Epithelial cell of proximal tubule (primary cell): ENCODE measurements at places on chromosomes 5 and 9. TPM values are rescaled to one million over a fixed set of nuclear protein-coding genes. Genes with fewer than 3 reads are reported as not detected.

DNA sequence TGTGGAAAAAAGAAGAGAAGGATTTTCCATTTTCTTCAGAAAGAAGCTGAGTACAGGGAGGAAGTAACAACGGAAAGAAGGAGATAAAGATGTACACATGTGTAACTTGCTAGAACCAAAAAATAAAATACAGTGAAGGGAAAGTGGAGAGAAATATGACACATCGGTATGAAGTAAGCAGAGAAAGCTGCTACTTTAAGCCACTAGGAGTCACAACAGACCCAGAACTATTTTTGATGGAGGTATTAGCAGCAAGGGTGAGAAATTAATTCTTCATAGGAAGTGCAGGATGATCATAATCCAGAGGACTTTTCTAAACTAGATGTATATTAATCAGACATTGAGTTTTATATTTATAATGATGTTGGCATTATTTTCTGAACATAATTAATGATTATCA lies 88.5 kb downstream of the FAM174A start:
- no peak for DNase-seq

GRCh38 chr5:9058161-9058560 lies 487.7 kb downstream of the SEMA5A start:
- no peak for DNase-seq

- DNase-seq: no peak
These were observed 187.6 kb downstream of the CD180 start for GRCh38 chr5:67009028-67009427.

- no peak for DNase-seq
These were observed 292.7 kb downstream of the TMEM167A start for GRCh38 chr5:82784521-82784920.

DNA sequence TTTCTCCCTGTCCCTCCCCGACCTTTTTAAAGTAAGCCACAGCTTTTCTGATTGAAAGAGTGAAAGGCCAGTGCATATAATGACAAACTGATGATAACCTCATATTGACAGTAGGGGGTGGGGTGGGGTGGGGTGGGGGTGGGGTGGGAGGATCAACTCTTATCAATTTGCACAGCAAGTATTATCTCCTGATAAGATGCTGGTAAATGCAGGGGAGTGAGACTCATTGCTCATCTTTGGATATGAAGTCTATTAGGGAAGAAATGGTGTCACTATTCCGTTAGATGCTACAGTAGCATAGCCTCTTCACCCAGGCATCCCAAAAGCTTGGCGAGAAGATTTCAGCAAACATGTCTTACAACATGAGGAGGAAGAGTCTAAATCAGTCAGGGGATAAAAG lies 38.9 kb upstream of the HMGCS1 start:
- no peak for DNase-seq

DNA sequence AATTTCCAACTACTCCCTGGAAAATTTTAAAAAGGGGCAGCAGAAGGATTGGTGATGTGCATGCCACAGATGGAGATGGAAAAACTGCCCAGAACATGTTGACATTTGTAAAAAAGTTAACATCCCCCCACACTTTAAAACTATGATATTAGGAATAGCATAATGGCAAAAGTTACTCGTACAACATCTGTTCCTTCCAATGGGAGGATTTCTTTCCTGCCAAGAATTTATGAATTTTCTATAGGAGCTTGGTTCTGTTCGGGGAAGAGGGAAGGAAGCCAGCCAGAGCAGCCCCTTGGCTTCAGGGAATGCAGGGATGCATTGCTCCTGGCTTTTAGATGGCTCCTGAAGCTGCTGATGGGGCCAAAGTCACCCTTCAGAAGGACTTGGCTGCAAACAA lies 22.7 kb downstream of the KLF4 start:
- no peak for DNase-seq

TAS2R1 gene
- total RNA-seq: not detected in 2 replicates

PLPP7 gene
- total RNA-seq: 0.65 and 2.2 TPM in 2 replicates

KLF4 gene
- 7.4 and 13.1 TPM in 2 replicates for total RNA-seq

FKBP15 gene
- total RNA-seq: 13.3 and 14.6 TPM in 2 replicates
